ENCODE measurements at places on chromosomes 5 and 9. TPM values are rescaled to one million over a fixed set of nuclear protein-coding genes. Genes with fewer than 3 reads are reported as not detected.

- DNase-seq, result no peak
These were observed 101.9 kb downstream of the F2RL2 start for GRCh38 chr5:76521240-76521758.

SLC46A2 gene
- polyA plus RNA-seq, result not detected

GRCh38 chr9:108550106-108550505, 305.7 kb downstream of the ACTL7B start:
- peak; percentile 9 for DNase-seq

SPINK4 gene
- not detected for polyA plus RNA-seq

SPATA31D4 gene
- not detected for polyA plus RNA-seq

PLPP7 gene
- polyA plus RNA-seq, result 3.9 TPM

GPX3 gene
- 3.8 TPM for polyA plus RNA-seq

DNA sequence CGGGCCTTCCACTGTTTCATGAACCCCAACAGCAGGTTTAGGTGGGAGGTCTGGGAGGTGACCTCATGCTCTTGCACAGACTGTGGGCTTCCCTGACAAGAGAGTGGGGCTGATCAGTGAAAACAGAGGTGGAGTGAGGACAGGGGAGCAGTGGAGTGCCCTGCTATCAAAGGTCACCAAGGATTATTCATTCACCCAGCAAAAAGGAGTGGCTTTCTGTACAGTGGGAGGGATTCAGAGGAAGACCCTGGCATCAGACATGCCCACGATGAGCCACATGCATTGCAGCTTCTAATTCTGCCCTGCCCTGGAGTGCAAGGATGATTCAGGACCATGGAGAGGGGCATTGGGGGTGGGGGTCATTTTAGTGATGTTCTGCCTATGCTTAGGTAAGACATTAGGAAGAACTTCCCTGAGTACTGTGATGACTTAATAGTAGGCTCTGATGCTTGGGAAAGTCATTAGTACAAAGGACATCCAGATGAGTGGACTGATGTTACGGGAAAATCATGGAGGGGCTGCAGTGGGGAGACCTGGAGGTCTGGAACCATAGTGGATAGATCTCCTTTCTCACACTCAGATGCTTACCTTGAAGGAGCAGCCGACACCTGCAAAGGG, 12.8 kb downstream of the TRAF1 start:
- DNase-seq, result no peak

DNA sequence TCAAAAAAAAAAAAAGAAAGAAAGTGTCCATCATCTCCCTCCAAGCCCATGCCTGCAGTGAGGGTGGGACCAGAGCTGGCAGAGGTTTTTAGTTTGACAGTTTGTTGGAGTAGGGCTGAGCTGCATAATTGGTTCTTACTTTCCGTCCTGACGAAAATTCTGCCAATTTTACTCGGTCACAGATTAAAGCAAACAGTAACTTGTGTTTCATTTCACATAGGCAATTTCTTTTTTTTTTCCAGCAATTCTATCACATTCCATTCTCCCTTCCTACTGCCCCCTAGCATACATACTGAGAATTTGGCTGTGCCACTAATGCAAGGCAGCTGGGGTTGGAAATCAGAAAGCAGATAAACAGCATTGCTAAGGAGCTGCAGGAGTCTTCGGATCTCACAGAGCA, 132.4 kb downstream of the FRMD3 start:
- no peak for DNase-seq

CLIC3 gene
- polyA plus RNA-seq, result 3.9 TPM

ZFP2 gene
- polyA plus RNA-seq, result 0.32 TPM

GRCh38 chr5:120901199-120901598, 437.1 kb downstream of the PRR16 start:
- no peak for DNase-seq

All from BJ (cell line).